ENCODE measurements at places on chromosomes 6 and 20.

GRCh38 chr20:47143657-47144056 is 212.8 kb downstream of the ZMYND8 start:
- DNase-seq: no peak

GRCh38 chr6:54516321-54516720 is 208.1 kb downstream of the TINAG start:
- no peak for DNase-seq

GRCh38 chr6:124577734-124578281 is 384.4 kb upstream of the RNF217 start:
- DNase-seq: no peak

GRCh38 chr6:35417979-35418661 is 34.0 kb upstream of the FANCE start:
- DNase-seq: no peak

DNA sequence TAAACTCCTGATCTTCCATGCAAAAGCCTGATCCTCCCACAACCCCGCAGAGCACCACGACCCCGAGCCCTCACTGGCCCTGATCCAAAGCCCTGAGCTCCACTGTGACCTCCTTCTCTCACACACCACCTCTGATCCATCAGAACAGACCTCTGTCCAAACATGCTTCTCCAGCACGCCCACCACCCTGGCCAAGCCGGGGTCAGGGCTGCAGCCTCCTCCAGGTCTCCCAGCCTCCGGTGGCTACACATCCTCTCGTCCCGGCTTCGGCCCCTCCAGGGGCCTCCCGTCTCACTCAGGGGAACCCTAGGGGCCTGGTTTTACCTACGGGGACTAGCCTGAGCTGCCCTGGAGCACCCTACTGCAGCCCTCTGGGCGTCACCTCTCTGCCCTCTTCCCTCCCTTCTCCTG is 49.1 kb downstream of the FOXF2 start:
- no peak for DNase-seq

- DNase-seq: no peak
Measured at GRCh38 chr6:83928286-83928685, 68.8 kb downstream of the CYB5R4 start.

- no peak for DNase-seq
Measured at GRCh38 chr6:106083618-106084017, 2.5 kb upstream of the PRDM1 start.
